ENCODE measurements at places on chromosomes 11 and 22. TPM values are rescaled to one million over a fixed set of nuclear protein-coding genes. Genes with fewer than 3 reads are reported as not detected.

SCGB1A1 gene
- not detected for total RNA-seq

SLC6A5 gene
- total RNA-seq = not detected

TSSC4 gene
- total RNA-seq = 47.4 TPM

OR52N4 gene
- total RNA-seq = not detected

MOV10L1 gene
- 0.43 TPM for total RNA-seq

SEPTIN3 gene
- total RNA-seq = 0.14 TPM

CCDC73 gene
- not detected for total RNA-seq

Measured in posterior vena cava (tissue), 2 donors.